H9 (cell line): ENCODE measurements at places on chromosomes 16 and 17.

GRCh38 chr16:51982715-51983680 is 563.9 kb downstream of the TOX3 start:
- no peaks in the 10 kb centered on the region for H3K27me3 ChIP-seq
- no peak overlapping the region for H3K27ac ChIP-seq
- no peaks in the 10 kb centered on the region for H3K4me1 ChIP-seq
- H3K4me3 ChIP-seq: no peak overlapping the region
- DNase-seq: peak; percentile 42

- H3K36me3 ChIP-seq: no peaks in the 10 kb centered on the region
- H3K27ac ChIP-seq: no peak overlapping the region
- DNase-seq: peak; percentile 57
- H3K27me3 ChIP-seq: no peaks in the 10 kb centered on the region
Observed at GRCh38 chr17:27577121-27577761, 53.7 kb upstream of the LGALS9 start.

DNA sequence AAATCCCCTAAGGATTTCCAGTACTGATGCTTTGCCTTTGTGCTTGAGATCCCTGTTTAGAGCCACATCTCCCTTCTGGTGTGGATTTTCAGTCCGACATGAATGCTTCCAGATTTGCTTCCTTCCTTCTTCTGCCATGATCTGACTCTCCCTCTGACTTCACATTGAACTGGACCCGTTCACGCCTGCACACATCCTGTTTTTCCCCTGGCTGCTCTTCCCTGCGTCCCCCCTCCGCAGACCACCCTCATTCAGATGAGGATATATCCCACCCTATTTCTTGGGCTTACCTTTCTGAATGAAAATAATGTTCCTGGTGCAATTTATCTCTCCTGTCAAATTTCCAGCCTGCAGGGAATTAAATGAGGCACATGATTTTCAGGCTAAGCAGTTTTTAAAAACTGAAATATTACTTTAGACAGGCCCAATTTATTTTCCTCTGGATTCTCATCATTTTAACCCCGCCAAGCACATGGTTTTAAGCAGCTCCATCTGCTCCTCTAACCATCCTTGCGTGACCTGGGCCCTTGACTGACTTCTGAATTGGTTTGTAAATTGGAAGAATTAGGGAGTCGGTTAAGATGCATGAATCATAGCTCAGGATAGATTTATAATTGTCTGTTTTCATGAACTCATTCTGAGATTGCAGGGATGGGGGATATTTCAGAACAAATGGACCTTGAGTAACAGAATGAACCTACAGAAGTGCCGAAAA is 59.2 kb downstream of the BMERB1 start:
- H3K36me3 ChIP-seq: no peaks in the 10 kb centered on the region
- H3K27me3 ChIP-seq: no peaks in the 10 kb centered on the region
- H3K27ac ChIP-seq: no peak overlapping the region
- H3K4me1 ChIP-seq: no peaks in the 10 kb centered on the region
- no peak overlapping the region for H3K4me3 ChIP-seq

GRCh38 chr16:25966172-25967097 is 274.7 kb downstream of the HS3ST4 start:
- no peak for DNase-seq
- H3K27me3 ChIP-seq: no peaks in the 10 kb centered on the region
- H3K27ac ChIP-seq: no peak overlapping the region

DNA sequence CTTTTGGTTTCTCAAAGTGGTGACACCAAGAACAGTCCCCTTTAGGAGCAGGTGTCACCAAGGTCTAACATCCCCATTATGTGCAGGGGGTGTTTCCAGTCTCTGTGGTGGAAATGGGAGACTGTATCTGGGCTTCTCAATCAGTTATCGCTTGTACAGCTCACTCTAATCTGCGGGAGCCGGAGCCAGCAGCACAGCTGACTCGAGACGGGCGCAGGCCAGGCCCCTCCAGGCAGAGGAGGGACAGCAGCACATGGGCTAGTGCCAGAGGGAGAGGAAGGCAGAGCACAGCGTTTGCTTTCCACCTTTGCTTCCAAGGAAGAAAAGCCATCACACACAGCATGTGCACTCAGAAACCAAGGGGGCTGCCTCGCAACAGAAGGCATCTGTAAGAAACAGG is 91.2 kb upstream of the CREBBP start:
- no peaks in the 10 kb centered on the region for H3K27me3 ChIP-seq
- H3K4me3 ChIP-seq: no peak overlapping the region
- no peaks in the 10 kb centered on the region for H3K4me1 ChIP-seq
- no peaks in the 10 kb centered on the region for H3K36me3 ChIP-seq
- H3K27ac ChIP-seq: no peak overlapping the region
- no peak for DNase-seq

- no peak overlapping the region for H3K4me3 ChIP-seq
- H3K27ac ChIP-seq: no peak overlapping the region
- no peaks in the 10 kb centered on the region for H3K27me3 ChIP-seq
- no peak for DNase-seq
- peaks cover 3% of the 10 kb centered on the region; the same call in 1 of the 2 replicates for H3K4me1 ChIP-seq
Observed at GRCh38 chr17:68301438-68301959, 10.2 kb downstream of the ARSG start.
